ENCODE measurements at places on chromosomes 1 and 21. TPM values are rescaled to one million over a fixed set of nuclear protein-coding genes. Genes with fewer than 3 reads are reported as not detected.
A peak's percentile ranks its signal among the peaks of the same experiment; 100 is the strongest.

Gene PLEKHA6
- polyA plus RNA-seq, result 12.7 TPM

GRCh38 chr1:168155910-168156309 is 19.2 kb upstream of the GPR161 start:
- no peak for DNase-seq

GRCh38 chr1:125118147-125118993 is 3933.6 kb downstream of the SRGAP2C start:
- no peak for DNase-seq

DNA sequence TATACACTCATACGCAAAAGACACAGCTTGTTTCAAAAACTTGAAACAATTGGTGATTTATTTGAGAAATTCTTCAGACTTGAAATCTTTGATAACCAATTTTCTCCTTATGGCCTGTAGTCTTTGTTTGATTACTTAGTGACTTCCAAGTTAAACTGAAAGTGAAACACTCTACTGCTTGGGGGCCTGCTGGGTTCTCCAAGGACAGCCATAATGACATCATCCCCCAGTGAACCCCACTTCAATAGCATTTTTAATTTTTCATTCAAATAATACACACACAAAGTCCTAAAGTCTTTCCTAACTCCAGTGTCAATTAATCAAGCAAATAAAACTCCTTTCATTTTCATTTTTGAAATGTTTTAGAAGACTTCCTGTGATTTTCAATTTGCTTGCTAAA is 59.2 kb downstream of the KRTAP19-8 start:
- DNase-seq, result no peak

Gene F5
- polyA plus RNA-seq, result 0.26 TPM

DNA sequence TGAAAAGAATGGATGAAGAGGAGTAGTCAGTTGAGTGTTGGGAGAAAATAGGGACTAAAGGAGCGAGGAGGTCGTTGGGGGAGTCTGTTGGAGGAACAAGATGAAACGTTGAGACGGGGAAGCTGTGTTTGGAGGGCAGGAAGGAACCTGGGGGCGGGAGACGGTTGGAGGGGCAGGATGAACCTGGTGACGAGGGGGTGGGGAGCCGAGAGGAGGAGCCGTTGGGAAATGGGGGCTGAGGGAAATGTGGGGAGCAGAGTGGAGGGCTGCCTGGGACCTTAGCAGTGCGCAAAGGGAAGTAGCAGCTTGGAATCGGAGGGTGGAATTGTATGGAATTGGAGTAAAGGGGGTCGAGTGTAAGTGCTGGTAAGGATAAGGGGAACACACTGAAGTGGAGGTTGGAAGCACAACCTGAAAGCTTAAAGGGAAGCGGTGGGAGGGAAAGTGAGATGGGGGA is 630 bp downstream of the MTF2 start:
- peak; percentile 43 for DNase-seq

DNA sequence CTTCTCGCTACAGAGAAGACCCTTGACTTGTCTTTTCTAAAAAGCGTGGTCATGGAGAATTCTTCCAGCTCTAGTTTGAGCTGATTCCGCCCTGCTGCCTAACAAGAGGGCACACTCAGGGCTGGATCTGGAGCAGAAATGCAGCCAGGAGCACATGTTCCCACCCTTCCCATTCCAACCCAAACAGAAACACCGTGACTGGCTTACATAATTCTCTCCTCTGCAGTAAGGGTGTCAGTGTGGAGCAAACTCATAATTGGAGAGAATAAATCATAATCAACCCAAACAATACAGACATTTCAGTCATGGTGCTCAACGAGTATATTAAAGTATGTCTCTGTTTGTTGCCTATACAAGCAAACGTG is 34.5 kb downstream of the CTNNBIP1 start:
- no peak for DNase-seq

- no peak for DNase-seq
Measured at GRCh38 chr1:22228505-22228911, 85.6 kb upstream of the WNT4 start.

DNA sequence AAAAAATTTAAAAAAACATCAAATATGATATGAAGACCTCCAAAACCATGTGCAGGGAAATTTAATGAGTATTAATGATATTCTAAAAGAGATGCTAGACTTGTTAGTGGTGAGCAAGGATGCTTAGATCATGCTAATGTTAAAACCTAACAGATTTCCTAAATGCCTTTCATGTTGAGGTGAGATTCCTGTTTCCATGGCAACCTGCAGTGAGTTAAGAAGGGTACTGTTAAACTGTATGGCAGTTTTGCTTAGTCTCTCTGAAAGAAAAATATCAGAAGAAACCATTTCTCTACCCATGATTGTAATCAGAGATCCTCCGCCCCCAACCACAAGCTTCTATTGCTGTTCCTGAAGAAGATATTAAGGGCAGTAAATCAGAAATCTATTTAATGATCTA is 321.6 kb upstream of the LRRC7 start:
- no peak for DNase-seq

DNA sequence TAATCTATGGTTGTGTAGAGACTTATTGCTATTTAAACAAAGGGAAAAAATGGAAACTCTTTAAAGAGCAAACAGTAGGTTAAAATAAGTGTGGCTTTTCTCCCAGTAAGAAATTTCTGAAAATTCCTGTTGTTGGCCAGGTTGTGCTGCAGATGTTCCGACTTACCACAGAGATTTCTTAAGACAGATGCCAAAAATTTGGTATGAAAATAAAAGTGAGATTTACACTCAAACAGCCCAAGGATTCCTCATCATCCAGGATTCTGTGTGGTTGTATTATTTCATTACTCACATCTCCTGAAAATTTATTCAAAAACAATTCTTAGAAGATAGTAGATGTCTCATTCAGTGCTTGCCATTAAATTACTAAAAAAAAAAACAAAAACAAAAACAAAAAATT is 296.7 kb upstream of the PTBP2 start:
- no peak for DNase-seq

- DNase-seq, result no peak
Measured at GRCh38 chr21:23601549-23601948, 2005.7 kb downstream of the MRPL39 start.

DNA sequence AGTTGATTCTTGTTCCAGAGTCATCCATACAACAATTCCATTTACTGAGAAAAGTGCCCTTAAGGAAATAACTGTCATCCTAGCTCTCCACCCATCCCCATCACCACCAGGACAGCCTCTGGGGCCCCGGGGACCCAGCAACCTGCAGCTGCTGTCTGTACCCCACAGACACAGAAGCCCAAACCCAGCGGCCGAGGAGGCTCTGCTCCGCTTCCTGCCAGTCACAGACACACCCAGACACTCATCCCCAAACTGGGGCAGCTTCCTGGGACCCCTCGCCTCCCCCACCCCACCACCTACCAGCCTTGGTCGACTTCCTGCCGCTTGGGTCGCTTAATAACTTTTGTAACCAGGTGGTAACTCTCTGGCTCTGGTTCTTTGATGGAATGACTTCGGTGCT is 121.6 kb upstream of the SLC25A33 start:
- no peak for DNase-seq

Gene NCAM2
- polyA plus RNA-seq, result 5.8 TPM

- DNase-seq, result no peak
Measured at GRCh38 chr1:31624731-31625514, 7.4 kb downstream of the HCRTR1 start.

- DNase-seq, result no peak
Measured at GRCh38 chr1:192518700-192519099, 56.9 kb upstream of the RGS1 start.

Gene CACNA1E
- polyA plus RNA-seq, result 0.50 TPM

GRCh38 chr1:125086611-125087010 is 3901.8 kb downstream of the SRGAP2C start:
- DNase-seq, result no peak

Gene EDARADD
- 0.19 TPM for polyA plus RNA-seq

DNA sequence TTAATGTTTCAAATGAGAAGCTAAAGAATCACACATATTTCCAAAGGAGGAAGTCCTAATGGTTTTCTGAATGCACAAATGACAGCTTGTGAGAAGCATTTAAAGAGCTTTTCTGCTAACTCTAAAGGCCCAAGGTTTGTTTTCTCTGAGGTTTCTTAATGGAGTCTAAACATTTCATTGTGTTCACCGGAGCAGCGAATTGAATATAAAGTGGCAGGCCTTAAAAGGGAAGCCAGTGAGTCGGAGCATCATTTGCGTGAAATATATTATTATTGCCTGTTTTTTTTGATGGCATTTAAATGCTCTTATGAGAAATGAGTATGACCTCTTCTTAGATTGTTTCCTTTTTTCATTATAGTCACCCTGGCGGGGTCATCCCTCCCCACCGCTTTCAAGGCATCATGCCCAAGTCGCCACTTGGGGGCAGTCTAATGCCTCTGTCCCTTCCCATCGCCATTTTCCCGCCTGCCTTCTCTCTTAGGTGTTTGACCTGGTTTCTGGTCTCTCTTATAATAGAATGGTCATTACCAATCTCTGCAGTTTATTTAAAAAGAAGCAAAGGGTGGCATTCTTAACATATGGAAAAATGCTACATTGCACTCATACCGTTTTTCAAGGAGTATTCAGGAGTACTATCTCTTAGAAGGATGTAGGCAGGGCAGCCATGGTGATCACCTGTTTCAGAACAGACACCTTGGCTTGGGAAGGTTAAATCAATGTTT is 25.3 kb upstream of the OVAAL start:
- DNase-seq, result peak; percentile 47

DNA sequence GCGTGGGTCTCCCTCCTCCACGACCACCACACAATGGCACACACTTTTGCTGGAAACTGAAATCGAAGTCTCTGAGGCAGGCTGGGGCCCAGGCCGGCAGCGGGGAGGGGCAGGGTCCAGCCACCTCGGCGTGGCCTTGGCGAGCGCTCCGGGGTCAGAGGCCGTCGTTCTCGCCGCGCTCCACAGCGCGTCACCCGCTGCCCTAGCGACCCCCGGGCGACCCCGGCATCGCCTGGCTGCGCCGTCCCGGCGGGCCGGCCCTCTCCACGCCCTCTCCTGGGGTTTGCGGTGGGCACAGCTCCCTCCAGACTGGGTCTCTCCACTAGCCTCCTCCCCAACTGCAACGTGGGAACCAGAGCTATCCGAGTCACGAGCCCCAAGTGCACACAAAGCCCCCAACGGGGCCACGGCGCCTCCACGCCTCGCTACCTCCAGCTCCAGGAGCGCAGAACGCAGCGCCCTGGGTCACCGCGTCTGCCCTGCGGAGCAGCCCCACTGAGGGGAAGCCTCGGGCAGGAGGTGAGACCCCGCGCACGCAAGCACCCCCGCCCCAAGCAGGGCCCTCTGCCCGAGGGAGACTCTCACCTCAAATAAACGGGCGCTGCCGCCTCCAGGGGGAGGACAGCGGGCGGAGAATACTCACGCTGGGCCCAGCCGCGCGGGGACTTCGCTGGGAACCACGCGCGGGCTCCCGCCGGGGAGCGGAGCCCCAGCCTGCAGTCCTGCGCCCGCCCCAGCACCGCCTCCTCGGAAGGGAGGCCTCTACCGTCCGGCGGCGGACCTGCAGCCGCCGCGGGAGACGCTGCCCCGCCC is 134.0 kb upstream of the BARHL2 start:
- peak; percentile 76 for DNase-seq
